ENCODE measurements at places on chromosomes 6 and 20.

DNA sequence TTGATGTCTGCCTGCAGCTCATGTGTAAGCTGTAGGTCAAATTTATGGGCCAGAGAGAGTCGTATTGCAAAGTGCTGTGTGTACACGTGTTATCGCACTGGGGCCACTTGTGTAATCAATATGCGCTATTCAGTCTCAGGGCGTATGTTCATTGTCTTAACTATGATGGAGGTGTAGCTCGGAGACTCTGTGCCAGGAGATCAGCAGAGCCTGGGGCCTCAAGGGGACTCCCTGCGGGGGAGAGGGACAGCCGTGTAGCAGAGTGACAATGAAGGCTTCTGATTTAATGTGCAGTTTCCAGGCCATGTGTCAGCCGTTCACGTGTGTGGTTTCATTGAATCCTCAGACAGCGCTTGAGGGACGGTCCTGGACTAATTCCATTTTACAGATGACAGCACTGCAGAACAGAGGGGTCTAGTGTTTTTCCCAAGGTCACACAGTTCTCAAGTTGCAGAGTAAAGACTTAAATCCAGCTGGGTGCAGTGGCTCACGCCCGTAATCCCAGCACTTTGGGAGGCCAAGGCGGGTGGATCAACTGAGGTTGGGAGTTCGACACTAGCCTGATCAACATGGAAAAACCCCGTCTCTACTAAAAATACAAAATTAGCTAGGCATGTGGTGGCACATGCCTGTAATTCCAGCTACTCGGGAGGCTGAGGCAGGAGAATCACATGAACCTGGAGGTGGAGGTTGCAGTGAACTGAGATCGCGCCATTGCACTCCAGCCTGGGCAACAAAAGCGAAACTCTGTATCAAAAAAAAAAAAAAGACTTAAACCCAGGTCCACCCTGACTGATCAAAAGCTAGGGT lies 242.5 kb downstream of the PREX1 start:
- no peak for DNase-seq

GRCh38 chr6:43714311-43715055 lies 26.9 kb upstream of the MRPS18A start:
- DNase-seq, result no peak

- DNase-seq, result no peak
Observed at GRCh38 chr6:169145496-169145895, 108.2 kb downstream of the THBS2 start.

GRCh38 chr6:53945765-53946407 lies 151.1 kb downstream of the LRRC1 start:
- DNase-seq, result no peak

DNA sequence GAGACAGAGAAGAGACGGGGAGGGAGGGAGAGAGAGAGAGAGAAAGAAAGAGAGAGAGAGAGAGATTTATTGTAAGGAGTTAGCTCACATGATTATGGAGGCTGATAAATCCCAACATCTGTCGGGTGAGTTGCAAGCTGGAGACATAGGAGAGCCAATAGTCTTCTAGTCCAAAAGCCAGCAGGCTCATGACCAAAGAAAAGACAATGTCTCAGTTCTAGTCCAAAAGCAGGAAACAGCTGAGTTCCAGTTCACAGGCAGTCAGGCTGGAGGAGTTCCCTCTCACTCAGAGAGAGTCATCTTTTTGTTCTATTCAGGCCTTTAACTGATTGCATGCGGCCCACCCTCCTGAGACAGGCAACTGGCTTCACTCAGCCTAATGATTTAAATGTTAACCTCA lies 416.6 kb downstream of the PREX1 start:
- DNase-seq, result no peak

DNA sequence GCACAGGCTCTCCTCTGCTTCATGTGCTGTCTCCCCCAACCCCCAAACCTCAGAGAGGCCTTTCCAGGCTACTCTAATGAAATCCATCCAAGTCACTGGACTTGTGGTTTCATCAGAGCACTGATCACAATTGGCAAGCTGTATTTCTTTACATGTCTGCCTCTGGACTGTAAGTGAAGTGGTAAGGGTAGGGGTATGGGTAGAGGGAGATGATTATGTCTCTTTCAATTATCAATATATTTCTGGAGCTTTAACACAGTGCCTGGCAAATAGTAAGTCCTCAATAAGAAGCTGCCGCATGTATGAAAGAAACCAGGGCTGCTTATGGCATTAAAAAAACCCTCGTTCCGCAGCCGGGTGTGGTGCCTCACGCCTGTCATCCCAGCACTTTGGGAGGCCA lies 5.4 kb downstream of the TRERF1 start:
- DNase-seq, result no peak

GRCh38 chr6:38018755-38019165 lies 199.2 kb downstream of the ZFAND3 start:
- no peak for DNase-seq

GRCh38 chr6:117280922-117281321 lies 15.6 kb downstream of the VGLL2 start:
- no peak for DNase-seq

DNA sequence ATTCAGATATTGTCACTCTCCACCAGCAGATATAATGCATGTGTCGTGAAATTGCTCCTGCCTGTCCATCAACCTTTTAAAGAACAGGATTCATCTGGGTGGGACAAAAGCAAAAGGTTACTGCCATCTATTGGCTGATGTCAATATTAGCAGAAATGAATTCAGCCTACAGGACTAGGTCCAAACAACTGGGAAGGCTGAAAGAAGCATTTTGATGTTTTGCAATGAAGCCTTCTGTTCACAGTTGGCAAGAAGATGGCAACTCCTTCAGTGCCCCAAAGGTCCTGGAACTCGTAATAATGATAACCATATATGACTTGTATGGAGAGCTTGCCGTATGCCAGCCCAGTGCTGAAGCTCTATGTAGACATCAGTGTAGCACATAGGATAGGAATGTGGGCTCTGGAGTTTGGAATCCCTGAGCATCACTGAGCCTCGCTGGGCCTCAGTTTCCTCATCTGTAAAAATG lies 7.5 kb downstream of the BCAS1 start:
- peak; percentile 1 for DNase-seq

- no peak for DNase-seq
Observed at GRCh38 chr6:131629651-131630050, 1.6 kb upstream of the MED23 start.

- DNase-seq, result no peak
Observed at GRCh38 chr6:158056355-158056754, 74.7 kb downstream of the SYNJ2 start.

DNA sequence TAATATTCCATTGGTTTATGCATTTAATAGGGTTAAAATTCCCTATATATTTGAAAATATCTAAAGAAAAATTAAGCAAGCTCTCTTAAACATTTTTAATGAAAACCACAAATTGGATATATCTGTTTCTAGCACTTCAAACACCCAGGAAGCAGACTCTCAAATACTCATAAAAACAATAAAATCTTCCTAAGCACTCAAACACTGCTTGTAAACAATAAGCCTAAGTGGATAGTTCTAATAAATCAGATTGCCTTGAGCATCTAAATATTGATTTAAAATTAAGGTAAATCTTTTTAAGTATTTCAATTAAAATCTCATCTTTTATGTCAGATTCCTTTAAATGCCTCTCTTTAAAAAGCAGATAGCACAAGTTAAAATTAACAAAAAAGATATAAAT lies 254.4 kb downstream of the KCNQ5 start:
- DNase-seq, result no peak

DNA sequence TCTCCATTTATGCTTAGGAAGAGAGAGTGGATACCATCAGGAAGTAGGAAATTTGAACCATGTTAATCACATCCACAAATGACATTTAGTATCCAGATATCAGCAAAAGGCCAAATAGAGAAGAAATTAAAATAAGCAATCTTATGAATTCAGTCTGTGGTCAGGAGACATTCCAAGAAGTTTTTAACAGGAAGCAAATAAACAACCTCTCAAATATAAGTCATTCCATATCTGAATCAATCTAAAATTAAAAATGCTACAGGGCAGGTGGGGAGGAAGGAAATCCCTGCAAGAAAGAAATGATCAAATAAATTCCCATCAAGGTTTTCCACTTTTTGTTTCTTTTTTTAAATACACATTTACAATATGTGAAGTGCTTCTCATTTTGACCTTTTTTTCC lies 520.6 kb downstream of the LMBRD1 start:
- DNase-seq, result no peak

GRCh38 chr6:150528648-150529285 lies 70.9 kb upstream of the PLEKHG1 start:
- no peak for DNase-seq

DNA sequence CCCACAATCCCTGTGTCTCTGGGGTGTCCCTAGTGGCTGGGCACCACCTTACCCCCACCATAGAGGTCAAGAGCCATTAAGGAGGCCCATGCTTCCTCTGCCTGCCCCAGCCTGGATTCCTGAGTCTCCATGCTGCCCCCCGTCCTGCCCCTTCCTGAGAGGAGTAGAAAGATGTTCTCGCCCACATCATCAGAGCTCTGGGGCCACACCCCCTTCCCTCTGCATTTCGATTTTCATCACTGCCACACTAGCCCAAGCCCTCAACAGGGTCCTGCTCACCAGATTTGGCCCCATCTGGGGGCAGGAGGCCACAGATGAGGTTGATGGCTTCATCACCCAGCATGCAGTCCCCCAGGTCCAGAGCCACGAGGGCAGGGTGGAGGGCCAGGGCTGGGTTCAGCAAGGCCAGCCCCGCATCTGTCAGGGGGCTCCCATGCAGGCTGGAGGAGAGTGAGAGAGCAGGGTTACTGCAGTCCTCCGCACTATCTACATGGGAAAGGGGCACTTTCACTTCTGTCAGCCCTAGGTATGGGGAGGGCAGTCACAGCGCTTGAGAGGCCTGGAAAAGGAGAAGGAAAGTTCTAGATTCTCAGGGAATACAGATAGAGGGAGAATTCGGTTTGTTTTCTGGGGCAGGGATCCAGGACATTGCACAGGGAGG lies 1.5 kb downstream of the LRRC73 start:
- DNase-seq, result no peak

- no peak for DNase-seq
Observed at GRCh38 chr20:44478206-44478605, 2.5 kb downstream of the TTPAL start.

- no peak for DNase-seq
Observed at GRCh38 chr6:163455552-163455951, 41.0 kb downstream of the QKI start.

- DNase-seq, result no peak
Observed at GRCh38 chr6:125154761-125155135, 1.2 kb downstream of the TPD52L1 start.

GRCh38 chr6:2729921-2730320 lies 20.8 kb downstream of the MYLK4 start:
- no peak for DNase-seq

GRCh38 chr6:71886184-71887005 lies at the start of gene RIMS1:
Gene RIMS1, plus strand, starts transcription at chr6:71886550. Its CDS starts 474 bp downstream, at chr6:71887024.
- DNase-seq, result no peak

- DNase-seq, result no peak
Observed at GRCh38 chr6:8794420-8794819, 359.1 kb upstream of the SLC35B3 start.

- no peak for DNase-seq
Observed at GRCh38 chr6:34352305-34352937, 40.0 kb downstream of the NUDT3 start.

- no peak for DNase-seq
Observed at GRCh38 chr20:14597206-14597715, 259.8 kb upstream of the FLRT3 start.

DNA sequence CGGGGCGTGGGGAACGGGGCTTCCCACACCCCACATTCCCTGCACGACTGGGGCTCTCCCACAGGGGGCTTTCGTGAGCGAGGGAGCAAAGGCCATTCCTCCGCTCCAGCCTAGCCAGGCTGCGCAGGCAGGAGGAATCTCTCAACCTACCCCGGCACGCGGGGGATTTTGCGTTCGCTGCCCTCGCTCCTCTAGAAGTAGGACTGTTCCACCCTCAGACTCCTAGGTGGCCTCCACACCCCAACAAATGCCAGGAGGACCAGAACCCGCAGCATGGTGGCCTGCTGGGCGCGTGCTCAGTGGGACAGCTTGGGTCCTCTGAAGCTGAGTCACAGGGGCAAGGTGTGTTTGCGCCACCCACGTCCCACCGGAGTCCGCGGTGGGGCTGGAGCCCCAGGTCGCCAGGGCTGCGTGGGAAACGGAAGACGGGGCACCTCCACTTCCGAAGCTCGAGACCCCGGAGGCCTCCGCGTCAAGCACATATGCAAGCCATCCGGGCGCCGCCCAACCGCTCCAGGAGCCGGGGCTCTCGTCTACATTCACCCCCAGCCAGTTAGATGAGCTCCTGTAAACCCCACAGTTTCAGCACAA lies 1938.5 kb upstream of the DEFB115 start:
- DNase-seq, result no peak

- peak; percentile 74 for DNase-seq
Observed at GRCh38 chr6:17584241-17584803, 15.8 kb upstream of the FAM8A1 start.

DNA sequence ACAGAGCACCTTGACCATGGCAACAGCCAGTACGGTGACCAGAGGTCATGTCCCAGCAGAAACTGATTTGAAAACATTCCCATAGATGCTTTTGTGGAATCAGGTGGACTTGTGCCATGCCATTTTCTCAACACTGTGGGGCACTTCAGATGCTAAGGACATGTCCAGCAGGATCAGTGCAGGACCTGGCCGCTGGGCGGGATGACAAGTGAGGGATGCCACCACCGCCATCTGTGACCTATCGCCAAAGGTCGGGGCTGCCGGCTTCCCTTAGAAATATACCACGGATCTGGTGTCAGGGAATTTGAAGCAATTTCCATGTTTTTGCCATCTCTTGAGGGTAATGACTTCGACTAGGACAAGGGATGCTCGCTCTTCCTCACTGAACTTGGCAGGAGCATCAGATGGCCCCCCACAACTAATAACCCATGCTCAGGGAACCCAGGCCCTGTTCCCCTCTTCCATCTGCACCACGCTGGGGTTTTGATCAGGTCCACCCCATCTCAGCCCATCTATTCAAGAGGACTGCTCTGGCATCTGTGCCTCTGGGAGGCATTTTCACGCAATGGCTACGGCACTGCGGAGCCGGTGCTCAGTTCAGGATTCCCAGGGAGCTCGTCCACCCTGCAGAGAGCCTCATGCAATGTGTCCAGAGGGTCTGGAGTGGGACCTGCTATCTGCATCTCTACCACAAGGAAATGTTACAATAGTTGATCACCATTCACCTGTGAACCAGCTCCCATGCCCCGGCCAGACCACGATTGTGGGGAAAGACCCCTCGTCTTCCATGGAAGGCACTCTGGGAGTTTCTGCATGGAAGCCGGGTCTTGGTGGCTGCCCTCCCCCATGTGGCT lies 302.6 kb downstream of the TAF4 start:
- DNase-seq, result no peak

- DNase-seq, result no peak
Observed at GRCh38 chr6:84908304-84908904, 144.0 kb upstream of the TBX18 start.

GRCh38 chr6:34688956-34689355 lies 7.6 kb downstream of the ILRUN start:
- DNase-seq, result no peak
